Calu3 (cell line): ENCODE measurements at places on chromosomes 11 and 22.

DNA sequence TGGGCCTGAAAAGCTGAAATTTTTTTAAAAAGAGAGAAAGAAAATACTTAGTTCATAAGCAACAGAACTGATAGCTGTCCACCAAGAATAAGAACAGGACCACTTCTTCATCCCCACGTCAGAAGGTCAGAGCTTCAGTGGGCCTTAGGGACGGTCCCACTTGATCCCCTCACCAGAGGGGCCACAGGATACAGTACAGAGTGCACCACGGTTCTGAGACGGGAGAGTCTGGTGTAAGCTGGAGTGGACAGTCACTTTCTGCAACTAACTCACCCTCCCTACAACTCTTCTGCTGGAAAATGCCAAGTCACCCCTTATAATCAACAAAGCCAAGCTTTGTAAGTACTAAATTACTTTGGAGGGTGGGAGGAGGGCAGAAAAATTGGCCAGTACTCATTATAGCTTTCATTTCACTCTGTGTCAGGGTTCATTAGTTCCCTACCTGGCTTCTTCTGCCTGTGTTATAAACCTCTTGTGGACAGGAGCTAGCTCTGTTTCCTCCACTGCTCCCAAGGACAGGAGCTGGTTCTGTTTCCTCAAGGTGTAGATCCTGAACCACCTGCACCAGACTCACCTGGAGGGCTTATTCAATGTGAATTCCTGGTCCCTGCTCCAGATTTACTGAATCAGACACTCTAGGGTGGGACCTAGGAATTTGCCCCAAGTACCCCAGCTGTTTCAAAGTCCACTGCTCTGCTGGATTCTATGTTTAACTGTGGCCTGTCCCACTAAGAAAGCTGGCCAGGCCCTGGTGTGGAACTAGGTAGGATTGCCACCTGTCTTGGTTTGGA is 39.6 kb downstream of the SCGB1A1 start:
- peaks cover 1% of the 10 kb centered on the region for H3K36me3 ChIP-seq
- H3K27me3 ChIP-seq, result no peaks in the 10 kb centered on the region
- H3K27ac ChIP-seq, result no peak overlapping the region
- H3K4me1 ChIP-seq, result no peaks in the 10 kb centered on the region
- no peak overlapping the region for H3K4me3 ChIP-seq

DNA sequence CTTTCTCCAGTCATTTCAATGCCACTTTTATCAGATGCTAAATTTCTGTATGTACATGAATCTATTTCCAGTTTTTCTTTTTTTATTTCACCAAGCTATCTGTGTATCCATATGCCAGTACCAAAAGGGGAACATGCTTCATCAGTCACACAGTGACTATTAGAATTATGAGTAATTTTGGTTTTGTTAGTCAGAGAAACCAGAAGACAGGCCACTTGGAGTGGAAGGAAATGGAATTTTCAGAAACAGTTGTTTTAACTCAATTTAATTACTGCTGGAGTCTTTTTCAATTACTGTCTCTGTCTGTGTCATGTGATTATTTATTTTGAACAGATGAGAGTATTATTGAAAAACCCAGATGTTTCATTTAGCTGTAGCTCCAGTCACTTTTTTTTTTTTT is 84.6 kb upstream of the ANO3 start:
- no peaks in the 10 kb centered on the region for H3K36me3 ChIP-seq
- no peak overlapping the region for H3K27ac ChIP-seq
- no peak overlapping the region for H3K4me3 ChIP-seq
- DNase-seq, result no peak

DNA sequence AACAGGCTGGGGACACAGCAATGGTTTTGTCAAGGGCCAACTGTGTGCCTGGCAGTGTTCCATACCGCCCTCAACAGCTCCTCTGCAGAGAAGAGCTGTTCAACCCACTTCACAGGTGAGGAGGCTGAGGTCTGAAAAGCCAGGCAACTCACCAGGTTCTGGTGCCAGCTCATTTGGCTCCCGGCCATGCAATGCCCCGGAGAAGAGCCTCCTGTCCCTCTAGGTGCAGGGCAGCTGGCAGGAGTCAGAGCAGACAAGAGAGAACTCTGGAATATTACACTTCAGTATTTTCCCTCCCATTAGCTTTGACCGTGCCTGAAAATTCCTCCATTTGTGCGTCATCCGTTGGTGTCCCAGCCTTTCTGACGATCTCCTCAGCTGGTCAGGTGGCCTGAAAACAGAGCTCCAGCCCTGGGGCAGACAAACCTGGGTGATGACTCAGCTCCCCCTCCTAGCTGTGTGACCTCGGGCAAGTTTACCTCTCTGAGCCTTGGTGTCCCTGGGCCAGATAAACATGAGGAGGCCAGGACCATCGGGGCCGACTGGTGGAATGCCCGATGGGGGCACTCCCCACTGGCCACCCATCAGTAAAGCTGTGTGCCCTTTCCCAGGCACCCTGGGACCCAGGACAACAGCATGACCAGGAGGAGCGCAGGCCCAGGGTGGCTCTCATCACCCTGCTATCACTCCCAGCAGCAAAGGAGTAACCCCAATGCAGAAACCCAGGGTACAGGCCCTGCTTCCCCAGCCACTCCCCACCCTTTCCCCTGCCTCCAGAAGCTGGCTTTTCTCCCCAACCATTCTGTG is 9.6 kb upstream of the C1QTNF6 start:
- H3K27me3 ChIP-seq, result no peaks in the 10 kb centered on the region
- H3K27ac ChIP-seq, result peak overlapping the region; percentile 91
- H3K36me3 ChIP-seq, result peaks cover 21% of the 10 kb centered on the region
- DNase-seq, result peak; percentile 86
- peak overlapping the region; percentile 85 for H3K4me3 ChIP-seq

GRCh38 chr11:127472505-127472904 is 471.9 kb upstream of the KIRREL3 start:
- H3K4me1 ChIP-seq, result no peaks in the 10 kb centered on the region
- no peak for DNase-seq
- no peaks in the 10 kb centered on the region for H3K27me3 ChIP-seq
- H3K27ac ChIP-seq, result no peak overlapping the region
- no peaks in the 10 kb centered on the region for H3K36me3 ChIP-seq
- H3K4me3 ChIP-seq, result no peak overlapping the region

- peaks cover 13% of the 10 kb centered on the region for H3K27me3 ChIP-seq
- DNase-seq, result no peak
- H3K4me1 ChIP-seq, result no peaks in the 10 kb centered on the region
- no peaks in the 10 kb centered on the region for H3K36me3 ChIP-seq
- no peak overlapping the region for H3K27ac ChIP-seq
- H3K4me3 ChIP-seq, result no peak overlapping the region
Measured at GRCh38 chr11:14158393-14158792, 195.9 kb downstream of the SPON1 start.

GRCh38 chr11:3840870-3841425 is at the start of gene RHOG:
TSS of gene RHOG (minus strand) at chr11:3840959. CDS start at chr11:3828138, 12,821 bp downstream.
- H3K27me3 ChIP-seq, result no peaks in the 10 kb centered on the region
- peak within 1 kb of the TSS; percentile 94 for H3K4me3 ChIP-seq
- H3K36me3 ChIP-seq, result peaks cover 30% of the 10 kb centered on the region
- H3K4me1 ChIP-seq, result peaks cover 35% of the 10 kb centered on the region

- no peaks in the 10 kb centered on the region for H3K36me3 ChIP-seq
- no peak overlapping the region for H3K27ac ChIP-seq
- no peaks in the 10 kb centered on the region for H3K4me1 ChIP-seq
- DNase-seq, result peak; percentile 5
Measured at GRCh38 chr11:121318848-121319834, 26.6 kb downstream of the SC5D start.

DNA sequence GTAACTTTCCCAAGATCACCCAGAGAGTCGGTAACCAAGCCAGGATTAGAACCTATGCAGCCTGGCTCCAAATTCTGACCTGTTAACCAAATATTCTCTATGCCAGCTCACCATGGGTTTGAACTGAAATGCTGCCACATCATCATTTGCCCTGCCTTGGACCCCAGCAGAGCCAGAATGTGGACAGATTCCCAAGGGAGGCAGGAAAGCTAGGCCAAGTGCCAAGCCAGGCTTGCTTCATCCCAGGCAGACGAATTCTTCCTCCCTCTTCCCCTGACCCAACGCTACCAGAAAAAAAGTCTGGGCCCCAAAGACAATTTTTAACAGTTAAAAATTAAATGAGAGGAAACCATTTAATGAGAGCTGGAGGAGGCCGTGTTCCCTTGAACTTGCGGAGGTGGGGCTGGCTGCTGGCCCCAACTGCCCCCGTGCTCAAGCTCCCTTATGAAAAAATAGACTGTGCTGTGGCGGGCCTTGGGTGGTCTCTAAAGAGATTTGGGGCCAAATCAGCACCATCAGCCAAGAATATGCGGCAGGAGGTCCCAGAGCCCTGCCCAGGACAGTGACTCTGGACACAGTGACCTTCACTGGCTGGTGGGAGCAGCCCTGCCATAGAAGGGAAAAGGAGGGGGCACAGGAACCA is 184.1 kb upstream of the SYT13 start:
- DNase-seq, result no peak
- H3K27me3 ChIP-seq, result peaks cover 100% of the 10 kb centered on the region
- H3K4me1 ChIP-seq, result no peaks in the 10 kb centered on the region
- H3K27ac ChIP-seq, result no peak overlapping the region

GRCh38 chr11:107719557-107720302 is 7.9 kb upstream of the SLN start:
- no peaks in the 10 kb centered on the region for H3K36me3 ChIP-seq
- H3K4me1 ChIP-seq, result no peaks in the 10 kb centered on the region
- no peak for DNase-seq
- peaks cover 31% of the 10 kb centered on the region for H3K27me3 ChIP-seq
- no peak overlapping the region for H3K27ac ChIP-seq

DNA sequence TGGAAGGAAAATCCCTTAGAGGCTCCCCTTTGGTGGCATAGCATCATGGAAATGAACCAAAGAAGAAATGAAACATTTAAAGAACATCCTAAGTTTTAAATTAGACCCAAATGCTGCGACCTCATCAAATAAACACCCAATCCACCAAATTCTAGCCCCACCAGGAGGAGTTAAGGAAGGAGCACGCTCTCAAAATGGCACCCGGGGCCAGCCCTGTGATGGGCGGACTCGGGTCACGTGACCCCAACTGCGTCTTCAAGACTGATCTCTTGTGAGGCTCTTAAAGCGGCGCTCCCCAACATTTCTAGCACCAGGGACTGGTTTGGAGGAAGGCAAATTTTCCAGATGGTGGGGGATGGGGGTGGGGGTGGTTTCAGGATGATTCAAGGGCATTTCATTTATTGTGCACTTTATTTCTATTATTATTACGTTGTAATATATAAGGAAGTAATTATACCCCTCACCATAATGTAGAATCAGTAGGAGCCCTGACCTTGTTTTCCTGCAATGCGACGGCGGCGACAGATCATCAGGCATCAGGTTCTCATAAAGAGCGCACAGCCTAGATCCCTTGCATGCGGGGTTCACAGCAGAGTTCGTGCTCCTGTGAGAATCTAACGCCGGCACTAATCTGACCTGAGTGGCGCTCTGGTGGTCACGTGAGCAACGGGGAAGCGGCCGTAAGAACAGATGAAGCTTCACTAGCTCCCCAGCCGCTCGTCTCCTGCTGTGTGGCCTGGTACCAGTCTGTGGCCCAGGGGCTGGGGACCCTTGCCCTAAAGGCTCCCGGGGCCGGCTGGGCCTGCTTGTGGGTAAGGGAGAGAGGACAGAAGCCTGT is 90.6 kb upstream of the SLC22A12 start:
- H3K36me3 ChIP-seq, result peaks cover 5% of the 10 kb centered on the region
- H3K27ac ChIP-seq, result no peak overlapping the region
- peaks cover 34% of the 10 kb centered on the region for H3K27me3 ChIP-seq

GRCh38 chr11:128157423-128158298 is 429.7 kb downstream of the ETS1 start:
- no peaks in the 10 kb centered on the region for H3K36me3 ChIP-seq
- no peaks in the 10 kb centered on the region for H3K4me1 ChIP-seq
- DNase-seq, result peak; percentile 57

GRCh38 chr22:49934160-49934890 is 15.9 kb downstream of the CRELD2 start:
- H3K36me3 ChIP-seq, result peaks cover 35% of the 10 kb centered on the region
- peaks cover 27% of the 10 kb centered on the region for H3K4me1 ChIP-seq
- H3K4me3 ChIP-seq, result peak overlapping the region; percentile 31
- no peaks in the 10 kb centered on the region for H3K27me3 ChIP-seq

DNA sequence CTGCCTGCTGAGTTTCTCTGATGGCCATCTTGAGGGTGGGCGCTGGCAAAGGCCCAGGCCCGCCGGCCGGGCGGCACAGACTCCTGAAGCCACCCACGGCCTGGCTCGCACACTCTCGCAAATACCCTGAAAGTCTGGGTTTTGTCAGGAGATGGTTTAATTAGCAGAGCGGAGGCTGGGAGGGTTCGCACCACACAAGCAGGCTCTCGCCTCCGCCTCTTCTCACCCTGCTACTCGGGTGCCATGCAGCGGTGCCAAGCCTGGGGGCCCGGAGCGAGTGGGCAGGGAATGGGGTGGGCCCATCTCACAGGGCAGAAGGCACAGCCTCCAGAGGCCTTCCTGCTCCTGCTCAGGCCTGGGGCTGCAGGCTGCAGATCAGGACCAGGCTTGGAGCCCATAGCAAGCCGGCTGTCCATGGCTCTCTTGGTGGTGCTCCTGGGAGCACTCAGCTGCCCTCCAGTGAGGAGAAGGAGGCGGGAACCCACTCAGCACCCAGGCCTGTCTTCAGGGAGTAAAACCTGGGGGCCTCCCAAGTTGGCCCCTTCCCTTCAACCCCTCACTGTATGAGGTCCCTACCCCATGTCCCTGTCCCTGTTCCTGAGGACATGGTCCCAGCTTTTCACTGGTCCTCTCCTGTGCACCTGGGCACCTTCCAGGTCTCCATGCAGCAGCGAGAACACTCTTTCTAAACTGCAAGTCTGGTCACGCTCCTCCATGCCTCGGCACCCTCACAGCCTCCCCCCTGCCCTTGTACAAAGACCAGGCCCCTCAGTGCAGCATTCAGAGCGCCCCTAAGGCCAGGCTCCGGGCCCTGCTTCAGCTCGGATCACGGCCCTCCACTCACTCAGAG is 62.0 kb downstream of the FLRT1 start:
- no peak overlapping the region for H3K4me3 ChIP-seq
- no peaks in the 10 kb centered on the region for H3K36me3 ChIP-seq
- no peak for DNase-seq
- H3K27me3 ChIP-seq, result peaks cover 17% of the 10 kb centered on the region
- H3K27ac ChIP-seq, result no peak overlapping the region
- peaks cover 17% of the 10 kb centered on the region for H3K4me1 ChIP-seq

- H3K36me3 ChIP-seq, result peaks cover 25% of the 10 kb centered on the region
- H3K4me1 ChIP-seq, result peaks cover 18% of the 10 kb centered on the region
- no peaks in the 10 kb centered on the region for H3K27me3 ChIP-seq
- H3K27ac ChIP-seq, result no peak overlapping the region
Measured at GRCh38 chr11:68773521-68774193, 22.3 kb upstream of the TESMIN start.

- no peaks in the 10 kb centered on the region for H3K36me3 ChIP-seq
- H3K4me3 ChIP-seq, result no peak overlapping the region
- H3K27me3 ChIP-seq, result no peaks in the 10 kb centered on the region
Measured at GRCh38 chr11:112797092-112797491, 164.1 kb upstream of the NCAM1 start.

DNA sequence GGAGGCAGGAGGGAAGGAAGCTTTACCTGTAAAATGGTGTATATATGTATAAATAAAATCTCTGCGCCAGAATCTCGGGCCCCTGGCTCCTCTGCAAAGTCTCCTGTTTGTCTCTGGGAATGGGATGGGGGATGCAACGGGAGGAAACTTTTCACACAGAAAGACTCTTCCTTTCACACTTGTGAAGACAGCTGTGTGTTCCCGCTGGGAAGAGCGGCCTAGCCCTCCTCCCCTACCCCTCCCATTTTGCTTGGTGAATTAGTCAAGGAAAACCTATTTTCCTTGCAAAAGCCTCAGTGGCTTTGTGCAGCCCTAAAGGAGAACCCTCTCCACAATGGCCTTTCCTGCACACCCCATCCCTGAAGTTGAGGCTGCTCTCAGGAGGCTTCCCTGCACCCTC is 9.4 kb upstream of the IGF2 start:
- H3K27me3 ChIP-seq, result peaks cover 99% of the 10 kb centered on the region
- no peak for DNase-seq

- no peak for DNase-seq
- no peaks in the 10 kb centered on the region for H3K4me1 ChIP-seq
- H3K36me3 ChIP-seq, result no peaks in the 10 kb centered on the region
- H3K27ac ChIP-seq, result no peak overlapping the region
- peaks cover 8% of the 10 kb centered on the region for H3K27me3 ChIP-seq
- no peak overlapping the region for H3K4me3 ChIP-seq
Measured at GRCh38 chr22:28429711-28430110, 249.9 kb downstream of the TTC28 start.
